ENCODE measurements at places on chromosomes 1 and 21.

- DNase-seq = no peak
Observed at GRCh38 chr1:246058466-246058865, 448.6 kb downstream of the SMYD3 start.

- DNase-seq = no peak
Observed at GRCh38 chr1:234928642-234929041, 200.0 kb downstream of the TOMM20 start.

- DNase-seq = no peak
Observed at GRCh38 chr1:245652660-245653427, 498.1 kb downstream of the KIF26B start.

DNA sequence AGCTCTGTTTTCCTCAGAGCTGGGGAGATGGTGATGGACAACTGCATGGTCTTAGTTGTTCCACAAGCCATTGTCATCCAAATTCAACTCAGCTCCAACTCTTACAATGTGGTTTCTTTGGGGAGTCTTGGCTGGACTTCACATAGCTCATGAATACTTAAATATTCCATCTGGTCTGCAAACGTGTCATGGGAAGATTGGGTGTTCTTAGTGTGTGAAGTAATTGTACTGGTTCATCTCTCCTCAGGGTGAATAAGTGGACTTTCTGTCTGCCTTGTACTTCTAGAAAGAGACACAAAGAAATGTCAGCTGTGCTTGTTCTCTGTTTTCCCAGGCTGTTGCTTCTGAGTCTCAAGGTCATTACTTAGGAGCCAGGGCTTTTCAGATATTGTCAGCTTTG is 106.6 kb downstream of the VPS13D start:
- no peak for DNase-seq

- DNase-seq = no peak
Observed at GRCh38 chr1:20240012-20240411, 50.7 kb upstream of the VWA5B1 start.

DNA sequence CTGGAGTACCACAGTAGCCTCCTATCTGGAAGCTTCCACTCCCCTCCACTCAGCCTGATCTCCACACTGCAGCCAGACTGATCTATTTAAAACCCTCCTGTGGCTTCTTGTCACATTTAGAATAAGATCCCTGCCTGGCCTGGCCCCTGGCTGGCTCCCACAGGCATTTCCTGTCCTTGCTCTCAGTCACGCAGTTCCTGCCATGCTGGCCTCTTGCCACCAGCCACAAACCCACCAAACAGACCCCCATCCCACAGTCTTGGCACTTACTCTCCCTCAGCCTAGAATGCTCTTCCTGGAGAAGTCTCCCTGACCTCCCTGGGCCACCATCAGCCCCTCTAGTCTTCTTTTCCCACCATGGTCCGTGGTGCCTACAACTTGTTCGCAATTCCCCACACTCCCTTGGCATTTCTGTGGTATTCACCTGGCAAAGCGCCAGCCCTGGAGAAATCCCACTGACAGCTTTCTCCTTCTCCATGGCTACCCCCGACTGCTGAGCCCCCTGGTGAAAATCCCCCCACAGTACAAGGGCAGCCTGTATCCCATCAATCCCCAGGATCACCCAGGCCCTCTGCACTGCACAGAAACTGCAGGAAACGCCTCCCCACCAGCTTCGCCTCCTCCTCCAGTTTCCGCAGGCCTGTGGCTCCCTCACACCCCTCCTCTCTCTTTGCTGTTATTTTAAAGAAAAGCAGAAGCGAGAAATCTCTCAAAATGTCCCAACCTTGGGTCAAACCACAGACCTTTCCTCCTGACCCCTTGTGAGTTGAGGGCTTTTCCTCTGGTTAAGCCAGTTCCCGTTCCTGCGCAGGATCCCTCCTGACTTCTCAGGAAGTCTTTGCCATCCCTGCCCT is 94.5 kb downstream of the SYT2 start:
- no peak for DNase-seq

Measured in liver (tissue), 10 donors.